Colonic mucosa (tissue), 4 donors: ENCODE measurements at places on chromosomes 2 and 18. TPM values are rescaled to one million over a fixed set of nuclear protein-coding genes. Genes with fewer than 3 reads are reported as not detected.

DNA sequence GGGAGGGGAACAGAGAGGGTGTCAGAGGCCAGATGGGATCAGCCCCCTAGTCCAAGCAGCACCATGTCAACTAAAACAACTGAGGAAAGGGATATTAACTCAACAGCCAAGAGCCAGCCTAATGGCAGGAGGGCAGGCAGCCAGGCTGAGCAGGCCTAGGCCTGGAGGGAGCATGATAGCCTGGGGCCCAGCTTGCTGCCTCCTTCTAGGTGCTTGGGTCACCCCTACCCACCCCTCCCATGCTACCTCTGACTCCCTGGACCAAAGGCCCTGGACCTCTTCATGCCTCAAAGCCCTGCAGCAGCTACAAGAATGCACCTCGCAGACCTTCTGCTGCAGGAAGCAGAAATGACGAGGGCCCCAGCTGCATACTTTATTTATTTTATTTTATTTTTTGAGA, 22.1 kb upstream of the TNS1 start:
- no peak for DNase-seq

DNA sequence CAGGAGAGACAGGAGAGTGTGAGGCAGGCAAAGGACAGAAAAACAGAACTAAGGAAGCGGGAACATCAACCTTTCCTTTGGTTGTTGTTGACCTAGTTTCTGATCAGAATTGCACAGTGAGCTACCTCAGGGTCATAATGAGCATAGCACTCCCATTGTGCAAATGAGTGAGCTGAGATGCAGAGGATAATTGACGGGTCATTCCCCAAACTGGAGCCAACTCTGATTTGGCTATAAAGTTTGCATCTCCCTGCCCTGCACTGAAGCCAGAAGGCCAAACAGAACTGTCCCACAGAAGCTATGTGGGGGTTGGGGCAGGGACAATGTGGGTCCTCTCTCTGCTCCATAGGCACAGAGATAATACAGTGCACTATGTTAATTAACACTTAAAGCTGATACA, 105.6 kb upstream of the KLHL14 start:
- no peak for DNase-seq

- DNase-seq = no peak
These were observed 300.7 kb upstream of the RAB6C start for GRCh38 chr2:129678751-129679150.

GRCh38 chr2:105410554-105410953, 11.7 kb upstream of the FHL2 start:
- DNase-seq = no peak

The GBX2 gene
- not detected for total RNA-seq

- DNase-seq = no peak
These were observed 11.8 kb downstream of the NDUFA10 start for GRCh38 chr2:240013343-240013742.

The GPR17 gene
- total RNA-seq = 0.16 TPM

- no peak for DNase-seq
These were observed 45.2 kb downstream of the CYP1B1 start for GRCh38 chr2:38030635-38031355.

The MAPK4 gene
- total RNA-seq = 1.8 TPM

The OTOF gene
- not detected for total RNA-seq

DNA sequence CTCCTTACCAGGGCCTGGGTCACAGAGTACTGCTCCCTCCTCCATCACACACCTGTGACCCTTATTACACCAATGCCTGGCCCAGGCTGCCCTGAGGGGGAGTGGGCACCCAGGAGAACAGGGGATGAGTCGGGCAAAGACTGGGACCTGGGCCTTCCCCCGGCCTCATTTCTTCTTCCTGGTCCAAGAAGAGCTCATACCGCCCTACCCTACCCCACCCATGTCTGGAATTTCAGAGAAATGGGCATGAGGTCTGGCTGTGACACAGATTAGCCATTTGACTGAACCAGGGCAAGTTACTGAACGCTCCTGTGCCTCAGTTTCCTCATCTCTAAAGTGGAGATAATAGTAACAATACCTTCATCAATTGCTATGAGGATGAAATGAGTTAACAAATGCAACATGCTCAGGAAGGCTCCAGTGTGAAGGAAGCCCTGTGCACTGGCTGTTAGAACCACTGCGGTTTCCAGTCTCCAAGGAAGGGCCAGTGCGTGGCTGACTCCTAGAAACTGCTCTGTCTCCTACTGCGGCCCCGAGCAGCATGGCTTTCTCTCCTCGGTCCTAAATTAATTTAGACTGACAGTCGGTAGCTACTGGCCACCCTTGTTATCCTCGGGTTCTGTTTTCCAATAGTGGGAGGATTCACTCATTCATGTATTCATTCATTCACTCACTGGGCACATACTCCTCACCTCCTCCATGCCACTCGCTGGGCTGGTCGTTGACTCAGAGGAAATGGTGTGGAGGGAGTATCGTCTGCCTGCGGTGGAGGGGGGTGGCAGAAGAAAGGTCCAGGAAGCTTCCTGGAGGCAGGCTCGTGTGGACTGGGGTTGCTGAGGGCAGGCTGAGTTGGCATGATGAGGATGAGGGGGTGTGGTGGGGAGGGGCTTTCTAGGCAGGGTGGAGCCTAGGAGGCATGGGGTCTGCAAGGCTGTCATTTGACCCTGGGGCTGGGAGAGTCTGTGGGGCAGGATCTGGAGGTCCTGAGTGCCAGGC, 175.6 kb downstream of the GLI2 start:
- DNase-seq = no peak

The HNMT gene
- 82.1 TPM for total RNA-seq
